ENCODE measurements at places on chromosomes 5 and 9.

- DNase-seq = no peak
These were observed 44.7 kb upstream of the TMEM215 start for GRCh38 chr9:32738501-32739172.

DNA sequence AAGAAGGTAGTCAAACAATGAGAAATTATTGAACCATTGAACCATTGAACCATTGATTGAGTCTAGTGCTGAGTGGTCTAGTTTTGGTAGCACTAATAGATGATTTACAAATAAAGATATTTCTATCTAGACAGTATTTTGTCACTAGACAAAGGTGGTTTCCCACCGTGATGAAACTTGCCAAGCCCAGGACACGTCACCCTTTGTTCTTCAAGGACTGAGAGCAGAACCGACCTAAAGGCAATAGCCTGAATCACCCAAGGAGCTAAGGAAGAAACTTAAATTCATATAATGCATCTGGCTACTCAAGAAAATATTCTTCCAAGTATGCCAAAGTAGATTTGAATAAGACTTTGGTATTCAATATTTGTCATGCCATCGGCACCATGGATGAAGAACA lies 103.3 kb downstream of the ESM1 start:
- no peak for DNase-seq

DNA sequence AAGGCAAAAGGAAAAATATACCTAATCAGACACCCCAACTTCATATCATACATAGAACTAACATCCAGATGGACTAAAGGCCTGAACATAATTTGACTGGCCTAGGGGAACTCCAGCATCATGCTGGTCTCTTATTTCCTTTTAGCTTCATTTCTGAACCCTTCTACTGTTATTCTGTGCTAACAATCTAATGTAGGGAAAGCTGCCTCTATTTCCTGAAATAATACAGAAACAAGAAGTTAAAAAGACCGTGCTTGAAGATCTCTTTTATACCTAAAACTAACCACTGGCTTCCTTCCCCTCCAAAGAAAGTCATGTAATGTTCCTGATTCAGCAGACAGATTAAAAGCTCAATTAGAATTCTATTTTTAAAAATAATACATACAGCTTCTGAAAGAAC lies 36.7 kb downstream of the LPAR1 start:
- DNase-seq = no peak

DNA sequence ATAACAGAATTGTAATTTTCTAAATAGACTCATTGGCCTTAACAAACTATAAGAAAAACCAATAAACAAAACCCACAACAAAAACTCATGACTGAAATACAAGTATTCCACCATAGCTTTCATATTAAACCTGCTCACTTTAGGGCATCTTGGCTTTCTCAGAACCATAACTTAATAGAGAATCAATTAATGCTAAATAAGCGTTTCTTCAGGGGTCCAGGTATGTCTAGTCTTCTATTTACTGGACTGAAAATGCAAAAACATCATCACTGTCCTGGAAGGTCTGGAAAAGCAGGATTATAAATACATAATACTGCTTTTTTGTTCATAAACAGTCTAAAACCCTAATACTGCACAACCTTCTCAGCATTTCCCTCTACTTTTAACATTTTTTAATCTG lies 6.2 kb upstream of the SMIM27 start:
- no peak for DNase-seq

GRCh38 chr9:136674786-136675349 lies 12.2 kb downstream of the EGFL7 start:
- no peak for DNase-seq

- no peak for DNase-seq
These were observed 421 bp downstream of the RUSC2 start for GRCh38 chr9:35490155-35490909.

DNA sequence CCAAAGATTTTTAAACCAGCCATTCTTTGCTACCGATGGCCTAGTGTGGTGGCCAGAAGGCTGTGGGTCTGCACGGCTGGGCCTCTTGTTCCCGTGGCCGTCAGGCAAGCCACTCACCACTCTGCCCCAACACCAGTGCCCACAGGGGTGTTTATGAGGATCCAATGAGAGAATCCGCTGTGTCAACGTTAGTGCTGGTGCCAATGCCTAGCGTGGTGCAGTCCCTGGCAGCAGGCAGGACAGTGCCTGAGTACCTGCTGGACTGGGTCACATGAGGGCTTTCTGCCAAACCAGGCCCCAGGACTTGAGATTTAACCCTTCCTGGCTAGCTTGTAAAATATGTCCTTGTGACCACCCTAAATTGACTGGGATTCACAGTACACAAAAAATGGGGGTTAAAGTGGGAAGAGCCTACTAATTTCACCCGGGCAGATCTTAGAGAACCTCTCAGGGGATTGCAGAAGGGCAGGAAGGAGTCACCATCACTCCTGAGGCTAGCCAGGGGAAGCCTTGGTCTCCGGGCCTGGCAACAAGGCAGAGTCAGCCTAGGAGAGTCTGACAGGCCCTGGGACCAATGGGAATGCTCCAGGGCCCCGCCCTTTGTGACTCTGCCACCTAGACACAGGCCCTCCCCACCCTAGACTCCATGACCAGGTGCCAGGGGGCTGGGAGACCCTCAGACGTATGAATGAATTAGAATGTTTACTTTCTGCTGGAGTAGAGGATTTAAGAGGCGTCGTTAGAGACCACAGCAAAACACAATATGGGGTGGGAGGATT lies 63.2 kb upstream of the FSTL4 start:
- no peak for DNase-seq

DNA sequence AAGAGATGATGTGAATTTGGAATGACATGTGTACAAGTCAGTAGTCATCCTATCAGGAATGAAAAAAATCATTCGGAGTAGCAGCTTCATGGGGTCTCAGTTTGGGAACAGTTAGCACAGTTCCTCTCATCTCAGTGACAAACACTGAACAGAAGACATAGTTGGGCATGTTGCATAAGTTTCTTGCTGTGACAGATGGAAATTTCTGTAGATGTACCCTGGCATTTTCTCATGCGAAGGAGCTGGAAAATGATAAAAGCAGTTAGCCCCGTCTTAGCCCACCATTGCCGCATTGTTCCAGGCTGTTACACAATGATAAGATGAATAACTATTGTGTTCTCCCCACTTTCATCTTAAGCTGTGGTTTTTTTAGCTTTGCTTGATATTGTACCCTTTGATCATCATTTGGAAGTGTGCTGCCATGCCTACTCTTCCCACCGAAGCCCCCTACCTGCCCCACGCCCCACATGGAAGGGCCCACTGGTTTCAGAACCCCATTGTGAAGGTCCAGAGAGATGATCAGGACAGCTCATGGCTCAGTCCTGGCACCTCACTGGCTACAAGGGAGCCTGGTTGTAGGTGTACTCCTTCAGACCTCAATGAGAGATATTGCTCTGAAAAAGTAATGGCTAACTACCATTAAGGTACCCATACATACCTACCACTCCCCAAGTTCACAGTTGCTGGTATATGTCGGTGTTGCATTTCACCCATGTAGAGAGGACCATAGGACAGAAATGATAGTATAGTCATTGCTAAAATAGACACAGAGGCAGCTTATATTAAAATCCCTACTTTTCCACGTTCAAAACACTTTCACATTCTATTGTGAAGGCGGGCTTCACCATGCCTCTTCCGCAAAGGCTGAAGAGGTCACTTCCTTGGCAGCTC lies 38.8 kb downstream of the SFXN1 start:
- no peak for DNase-seq

- no peak for DNase-seq
These were observed 13.2 kb upstream of the TMEM250 start for GRCh38 chr9:136131629-136132511.

- no peak for DNase-seq
These were observed 44.6 kb downstream of the TSSK1B start for GRCh38 chr5:113390224-113390623.

DNA sequence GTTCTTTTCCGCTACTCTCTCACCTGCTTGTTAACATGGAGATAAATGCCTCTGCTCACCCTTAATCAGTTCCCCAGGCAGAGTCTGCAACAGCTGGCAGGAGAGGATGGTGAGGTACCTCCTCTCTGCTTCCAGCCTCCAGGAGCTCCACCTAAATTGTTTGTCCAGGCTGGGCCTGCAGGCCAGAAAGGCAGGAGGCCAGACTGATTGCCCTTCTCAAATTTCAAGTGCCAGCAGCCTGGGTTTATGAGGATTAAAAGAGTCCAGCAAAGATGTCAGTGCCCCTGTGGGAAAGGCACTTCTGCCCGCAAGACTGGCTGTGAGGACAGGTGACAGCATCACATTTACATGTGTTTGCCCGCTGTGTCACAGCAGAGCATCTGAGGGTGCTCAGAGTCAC lies 19.8 kb downstream of the CORO2A start:
- DNase-seq = no peak

GRCh38 chr9:136133191-136133958 lies 14.7 kb upstream of the TMEM250 start:
- no peak for DNase-seq

- DNase-seq = no peak
These were observed 142.8 kb upstream of the EFNA5 start for GRCh38 chr5:107813559-107813958.

- DNase-seq = no peak
These were observed 3.9 kb upstream of the MGAT1 start for GRCh38 chr5:180806351-180807011.

- DNase-seq = no peak
These were observed 37.1 kb downstream of the PRDM6 start for GRCh38 chr5:123125962-123126732.

DNA sequence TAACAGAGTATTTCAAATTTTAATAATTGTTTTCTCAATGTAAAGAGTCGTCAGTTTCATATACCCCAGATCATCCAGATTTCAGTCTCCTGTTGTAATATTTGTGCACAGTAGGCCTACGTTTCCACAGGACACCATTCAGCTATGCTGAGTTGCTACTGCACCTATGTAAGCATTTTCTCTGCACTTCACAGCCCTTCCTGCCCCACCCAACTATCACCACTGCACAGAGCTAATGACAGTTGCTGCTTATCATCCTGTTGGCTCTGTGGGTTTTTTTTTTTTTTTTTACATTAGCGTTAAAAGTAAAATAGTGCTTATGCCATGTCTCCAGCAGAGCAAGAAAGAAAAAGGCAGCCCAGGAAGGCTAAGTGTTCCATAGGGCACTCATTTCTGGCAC lies 5.9 kb upstream of the PRKACG start:
- no peak for DNase-seq

DNA sequence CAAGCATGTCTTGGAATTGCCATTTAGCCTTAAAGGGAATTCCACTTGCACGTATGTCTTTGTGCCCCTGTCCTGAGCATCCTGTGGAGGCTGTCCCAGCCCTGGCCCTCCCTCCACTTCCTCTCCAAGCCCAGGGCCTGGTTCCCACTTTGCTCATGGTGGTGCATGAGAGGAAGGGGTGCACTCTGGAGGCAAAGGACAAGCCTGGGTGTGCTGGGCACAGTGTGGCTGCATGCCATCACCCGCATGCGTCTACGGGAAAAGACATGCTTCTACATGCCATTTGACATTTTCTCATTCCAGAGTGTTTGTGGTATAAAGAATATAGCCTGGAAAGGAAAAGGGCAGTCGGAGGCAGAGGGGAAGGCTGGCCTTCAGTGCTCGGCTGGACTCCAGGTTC lies 7.2 kb upstream of the IRX2 start:
- no peak for DNase-seq

- no peak for DNase-seq
These were observed 110.5 kb upstream of the PRSS3 start for GRCh38 chr9:33684831-33685230.

DNA sequence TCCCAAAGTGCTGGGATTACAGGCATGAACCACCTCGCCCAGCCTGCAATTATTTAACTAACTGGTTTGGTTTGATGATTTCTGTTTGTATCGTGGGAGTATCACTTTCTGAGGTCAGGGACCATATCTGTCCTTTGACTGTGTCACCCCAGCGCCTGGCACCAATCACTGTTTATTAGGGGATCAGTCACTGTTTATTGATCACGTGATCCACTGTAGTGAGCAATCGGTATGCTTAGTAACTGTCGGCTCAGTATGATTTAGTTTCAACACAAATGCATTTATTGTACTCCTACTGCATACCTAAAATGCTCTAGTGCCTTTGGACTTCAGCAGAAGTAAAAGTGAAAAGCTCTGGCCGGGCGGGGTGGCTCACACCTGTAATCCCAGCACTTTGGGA lies 54.8 kb downstream of the COL5A1 start:
- DNase-seq = no peak

GRCh38 chr9:15404171-15404570 lies 18.5 kb upstream of the SNAPC3 start:
- DNase-seq = no peak

GRCh38 chr9:130053109-130053503 lies 600 bp upstream of the GPR107 start:
- no peak for DNase-seq

- DNase-seq = no peak
These were observed 70.3 kb upstream of the LHFPL2 start for GRCh38 chr5:78718824-78719223.

DNA sequence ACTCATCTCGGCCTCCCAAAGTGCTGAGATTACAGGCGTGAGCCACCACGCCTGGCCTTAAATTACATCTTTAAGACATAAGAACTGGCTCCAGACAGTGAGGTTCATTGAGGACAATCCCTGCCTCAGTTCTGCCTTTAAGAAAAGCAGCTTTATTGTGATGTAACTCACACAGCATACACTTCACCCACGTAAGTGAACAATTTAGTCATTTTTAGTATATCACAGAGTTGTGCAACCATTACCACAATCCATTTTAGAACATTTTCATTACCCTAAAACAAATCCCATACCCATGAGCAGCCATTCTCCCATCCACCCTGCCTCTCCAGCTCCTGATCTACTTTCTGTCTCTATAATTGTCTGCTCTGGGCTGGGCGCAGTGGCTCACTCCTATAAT lies 24.0 kb upstream of the LTC4S start:
- DNase-seq = no peak

DNA sequence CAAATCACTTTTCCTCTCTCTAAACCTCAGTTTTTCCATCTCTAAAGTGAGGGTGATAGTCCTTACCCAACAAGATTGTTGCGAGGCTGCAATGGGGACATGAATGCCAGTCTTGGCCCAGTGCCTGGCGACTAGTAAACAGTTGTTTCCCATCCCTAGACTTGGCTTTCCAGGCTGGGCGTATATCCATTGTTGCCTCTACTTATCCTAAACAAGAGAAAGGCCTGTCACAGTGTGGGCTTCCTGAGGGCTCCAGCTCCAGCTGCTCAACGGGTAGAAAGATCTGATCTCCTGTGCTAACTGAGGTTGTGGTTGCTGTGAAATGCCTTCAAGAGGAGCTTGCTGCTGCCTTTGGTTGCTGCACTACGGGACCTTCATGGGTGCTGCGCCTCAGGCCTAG lies 142.0 kb downstream of the NSG2 start:
- no peak for DNase-seq

GRCh38 chr5:28296254-28297013 lies 1258.0 kb upstream of the CDH9 start:
- DNase-seq = no peak

GRCh38 chr9:27784847-27785713 lies 211.8 kb upstream of the C9orf72 start:
- DNase-seq = no peak

DNA sequence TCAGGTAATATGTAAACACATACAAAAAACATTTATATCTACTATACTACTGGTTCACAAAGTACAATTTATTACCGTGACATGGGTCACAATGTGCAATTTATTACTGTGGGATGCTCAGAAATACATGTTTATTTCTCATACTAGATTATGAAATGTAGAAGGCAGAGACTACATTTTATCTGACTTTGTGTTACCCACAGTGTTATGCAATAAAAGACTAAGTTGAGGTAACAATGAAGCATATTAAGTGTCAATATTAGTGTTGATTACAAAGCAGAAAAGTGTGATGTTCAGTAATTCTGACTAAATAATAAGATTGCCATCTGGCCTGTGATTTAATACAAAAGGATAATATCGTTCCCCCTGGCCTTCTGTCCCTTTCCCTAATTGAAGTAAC lies 42.4 kb downstream of the CPLANE1 start:
- DNase-seq = no peak

Data from stimulated activated CD8-positive, alpha-beta memory T cell treated with anti-CD3 and anti-CD28 coated beads, Interleukin-4, amount 100 ng/mL, for 4 hours (primary cell).